ENCODE measurements at places on chromosomes 3 and 15.

- no peak for DNase-seq
Measured at GRCh38 chr15:32029862-32030781, at the start of gene CHRNA7. TSS of gene CHRNA7 (plus strand) at chr15:32030515. CDS start at chr15:32030595, 80 bp downstream.

- no peak for DNase-seq
Measured at GRCh38 chr3:80445053-80445452, 677.3 kb upstream of the ROBO1 start.

GRCh38 chr3:123508178-123508577, 59.3 kb upstream of the ADCY5 start:
- no peak for DNase-seq

GRCh38 chr15:65323071-65323511, 18.6 kb downstream of the RNU5B-1 start:
- no peak for DNase-seq

- no peak for DNase-seq
Measured at GRCh38 chr3:114727373-114727772, 419.7 kb downstream of the ZBTB20 start.

- DNase-seq, result no peak
Measured at GRCh38 chr15:47717036-47717612, at the start of gene SEMA6D. TSS of gene SEMA6D (plus strand) at chr15:47717505. CDS start at chr15:47759799, 42,294 bp downstream.

- DNase-seq, result no peak
Measured at GRCh38 chr3:124631727-124632126, 98.5 kb upstream of the UMPS start.

DNA sequence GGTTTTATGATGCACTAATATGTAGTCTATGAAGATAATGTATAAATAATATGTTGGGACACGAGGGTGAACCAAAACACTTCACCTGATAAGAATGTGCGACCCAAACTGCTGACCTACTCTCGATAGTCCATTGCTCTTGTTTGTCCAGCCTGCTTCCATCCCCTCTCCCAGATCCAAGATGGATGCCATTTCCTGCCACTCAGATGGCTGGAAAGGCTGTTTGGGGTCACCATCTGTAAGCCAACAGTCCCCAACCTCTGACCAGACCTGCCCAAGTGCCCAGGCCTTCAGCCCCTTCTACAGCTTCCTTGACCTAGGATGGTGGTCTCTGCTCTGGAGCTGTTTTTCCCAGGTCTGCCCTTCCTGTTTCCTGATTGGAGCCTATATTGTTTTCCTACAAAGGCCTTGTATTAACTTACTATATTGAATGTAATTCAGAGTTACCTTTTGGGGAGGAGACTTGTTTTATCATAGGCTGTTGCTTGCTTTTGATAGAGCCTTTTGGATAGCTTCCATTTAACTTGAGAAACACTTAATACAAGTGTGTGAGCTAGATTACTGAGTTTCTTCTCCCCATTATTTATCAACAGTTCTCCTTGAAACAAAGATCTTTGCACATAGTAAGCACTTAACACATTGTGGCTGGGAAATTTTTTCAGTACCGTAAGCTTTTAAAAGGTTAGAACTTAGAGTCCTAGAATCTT, 5.0 kb upstream of the PAQR9 start:
- no peak for DNase-seq

- DNase-seq, result no peak
Measured at GRCh38 chr3:33578325-33579177, 138.3 kb upstream of the UBP1 start.

GRCh38 chr3:33868309-33868708, 69.9 kb downstream of the PDCD6IP start:
- DNase-seq, result no peak

DNA sequence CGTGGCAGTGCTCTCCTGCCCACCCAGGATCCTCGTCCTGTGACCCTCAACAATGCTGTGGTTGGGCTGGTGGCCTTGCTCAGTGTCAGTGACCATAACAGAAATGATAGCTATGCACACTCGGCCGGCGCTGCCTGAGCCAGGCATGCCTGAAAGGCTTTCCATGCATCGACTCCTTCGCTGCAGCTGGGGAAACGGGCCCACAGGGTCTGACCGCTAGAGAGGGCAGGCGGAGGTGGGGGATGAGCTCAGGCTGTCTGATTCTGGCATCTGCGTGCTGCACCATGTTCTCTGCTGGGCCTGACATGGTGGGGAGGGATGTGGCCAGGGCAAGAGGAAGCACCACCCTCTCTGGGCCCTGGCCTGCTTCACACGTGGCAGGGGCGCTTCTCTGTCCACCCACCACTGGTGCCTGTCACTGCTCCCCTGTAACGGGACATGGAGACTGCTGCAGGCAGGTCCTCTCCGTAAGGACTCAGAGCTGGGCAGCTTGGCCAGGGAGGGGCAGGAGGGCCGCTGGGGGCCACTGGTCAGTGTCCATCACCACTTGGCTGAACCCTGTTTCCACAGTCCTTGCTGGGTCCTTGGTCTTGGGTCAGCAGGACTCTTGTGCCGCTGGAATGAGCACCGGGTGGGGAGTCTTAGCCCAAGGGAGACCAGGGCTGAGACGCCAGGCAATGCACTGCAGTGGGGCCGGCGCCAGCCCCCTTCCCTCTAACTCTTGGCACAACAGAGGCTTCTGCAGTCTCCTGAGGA, 64.1 kb upstream of the RPL32 start:
- DNase-seq, result no peak

All from SIG-M5 (cell line).